AG04450 (cell line): ENCODE measurements at places on chromosomes 6 and 20. TPM values are rescaled to one million over a fixed set of nuclear protein-coding genes. Genes with fewer than 3 reads are reported as not detected.

- DNase-seq: no peak
These were observed 28.8 kb downstream of the TMEM244 start for GRCh38 chr6:129832299-129832698.

GRCh38 chr6:105042648-105043047 is 85.7 kb downstream of the LIN28B start:
- DNase-seq: no peak

DNA sequence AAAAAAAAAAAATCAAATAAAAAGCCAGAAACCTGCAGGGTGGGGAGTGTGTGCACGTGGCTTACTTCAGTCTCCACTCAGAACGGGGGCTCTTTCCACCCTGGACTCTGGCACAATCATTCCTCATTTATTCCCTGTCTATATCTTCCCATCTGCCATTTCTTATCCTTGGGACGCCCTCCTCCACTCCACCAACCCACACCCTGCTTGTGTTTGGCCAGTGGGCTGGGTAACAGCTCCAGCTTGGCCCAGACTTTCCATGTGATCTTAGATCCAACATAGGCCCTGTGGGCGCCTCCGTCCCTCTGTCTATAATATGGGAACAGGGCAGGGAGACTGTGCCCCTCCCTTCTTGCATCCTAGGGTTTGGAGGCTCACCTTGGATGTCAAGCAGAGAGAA is 68.1 kb downstream of the CD40 start:
- DNase-seq: no peak

DNA sequence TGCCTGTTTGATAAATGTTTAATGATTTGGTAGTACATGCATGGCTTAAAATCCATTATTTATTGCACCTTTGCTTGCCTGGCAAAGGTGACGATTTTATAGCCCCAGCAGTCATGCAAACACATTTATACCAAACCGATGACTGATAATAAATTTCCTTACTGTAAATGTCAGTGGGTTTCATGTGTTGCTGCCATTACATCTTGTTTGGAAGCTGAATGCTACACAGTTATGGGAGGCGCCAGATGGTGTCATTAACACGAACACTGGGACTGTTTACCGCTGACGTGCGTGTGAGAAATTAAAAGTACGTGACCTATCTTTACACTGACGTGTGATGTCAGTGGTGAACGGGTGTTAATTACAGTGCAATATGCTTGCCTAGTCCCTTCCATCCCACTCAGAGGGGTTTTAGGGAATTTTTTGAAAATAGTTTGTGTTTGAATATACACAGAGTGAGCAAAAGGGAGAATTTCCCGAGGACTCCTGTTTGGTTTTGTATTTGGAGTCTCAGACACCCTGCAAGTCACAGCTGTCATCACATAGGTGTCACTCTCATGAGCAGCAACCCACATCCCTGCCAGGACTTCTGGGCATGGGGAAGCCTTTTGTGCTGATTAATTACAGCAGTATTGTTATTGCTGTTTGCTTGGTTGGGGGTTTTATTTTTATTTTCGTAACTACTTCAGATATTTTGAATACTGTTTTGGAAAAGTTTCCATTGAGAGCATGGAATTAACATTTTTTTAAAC is 151.8 kb upstream of the INSM1 start:
- no peak for DNase-seq

DNA sequence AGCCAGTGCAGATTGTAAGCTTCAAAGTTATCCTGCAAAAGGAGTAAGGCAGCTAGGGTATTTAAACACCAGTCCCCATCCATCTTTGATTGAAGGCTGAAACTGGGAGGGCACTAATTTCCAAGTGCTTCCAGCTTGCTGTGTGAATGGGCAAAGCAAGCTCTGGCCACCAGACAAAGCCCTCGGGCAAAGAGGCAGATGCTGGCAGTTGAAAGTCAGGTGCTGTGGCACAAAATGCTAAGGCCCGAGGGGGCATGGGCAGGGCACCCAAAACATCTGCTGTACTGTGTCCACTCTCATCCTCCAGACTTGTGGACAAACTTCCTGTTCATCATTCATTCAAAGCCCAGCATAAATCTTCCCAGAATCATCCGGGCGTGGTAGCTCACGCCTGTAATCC is 62.9 kb downstream of the TRMT6 start:
- no peak for DNase-seq

- DNase-seq: no peak
These were observed 106.6 kb upstream of the BTN3A2 start for GRCh38 chr6:26258212-26258977.

- no peak for DNase-seq
These were observed 147.7 kb upstream of the PHACTR3 start for GRCh38 chr20:59456342-59457279.

GRCh38 chr20:37526238-37526838 is 1.3 kb downstream of the BLCAP start:
- DNase-seq: no peak

DNA sequence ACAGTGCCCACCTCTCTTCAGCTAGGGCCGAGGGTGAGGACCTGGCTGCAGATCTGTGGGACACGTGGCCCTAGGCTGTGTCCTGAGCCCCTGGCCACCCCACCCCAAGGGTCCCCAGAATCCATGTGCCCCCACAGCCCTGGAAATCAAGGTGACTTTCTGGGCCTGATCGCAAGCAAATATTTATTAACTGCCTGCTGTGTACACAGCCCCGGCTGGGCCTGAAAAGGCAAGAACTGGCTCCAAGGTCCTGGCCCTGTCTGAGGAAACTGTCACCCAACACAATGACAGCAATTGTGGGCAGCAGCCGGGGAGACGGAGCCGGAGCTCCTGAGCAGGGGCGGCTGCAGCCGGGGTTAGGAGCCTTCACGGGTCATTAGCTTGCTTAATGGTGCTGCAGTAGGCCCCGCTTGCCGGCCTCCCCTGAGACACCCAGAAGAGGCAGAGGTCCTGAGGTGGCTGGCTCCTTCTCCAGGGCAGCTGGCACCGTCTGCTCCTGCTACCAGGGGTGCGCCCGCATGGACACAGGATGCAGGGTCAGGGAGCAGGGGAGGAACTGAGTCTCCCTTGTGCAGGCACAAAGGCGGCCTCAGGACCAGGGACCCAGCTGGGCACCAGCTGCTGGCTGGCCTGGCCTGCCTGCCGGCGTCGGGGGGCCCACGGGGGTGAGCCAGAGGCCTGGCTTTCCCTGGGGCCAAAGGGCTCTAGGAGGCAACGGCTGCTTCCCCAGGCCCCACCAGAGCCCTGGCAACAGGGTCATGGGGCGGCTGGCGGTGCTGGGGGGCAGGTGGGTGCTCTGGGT is 24.1 kb downstream of the NPEPL1 start:
- DNase-seq: no peak

GRCh38 chr6:101907356-101908217 is 514.1 kb downstream of the GRIK2 start:
- DNase-seq: no peak

- DNase-seq: no peak
These were observed 122.8 kb upstream of the ZNF217 start for GRCh38 chr20:53716395-53716794.

GRCh38 chr6:165717732-165718465 is 54.9 kb upstream of the PDE10A start:
- DNase-seq: peak; percentile 7

DNA sequence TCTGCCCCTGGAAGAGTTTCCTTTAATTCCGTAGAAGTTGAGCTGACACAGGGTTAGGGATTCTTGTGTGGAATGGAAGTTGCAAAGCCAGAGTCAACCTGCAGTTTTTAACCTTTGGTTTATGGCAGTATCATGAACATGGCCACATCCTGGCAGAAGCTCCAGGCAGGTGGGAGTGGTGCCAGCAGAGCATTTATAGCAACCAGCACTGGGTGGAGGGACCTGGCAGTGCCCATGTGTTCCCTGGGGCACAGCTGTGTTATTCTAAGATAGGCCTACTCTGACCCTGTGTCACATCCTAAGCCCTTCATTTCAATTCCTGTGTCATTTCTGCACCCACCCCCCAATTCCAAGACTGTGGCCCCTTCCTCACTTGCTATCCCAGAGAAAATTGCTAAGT is 26.1 kb upstream of the ZNF831 start:
- DNase-seq: no peak

GRCh38 chr20:47576516-47577033 is 74.9 kb downstream of the NCOA3 start:
- peak; percentile 65 for DNase-seq

- DNase-seq: no peak
These were observed 19.2 kb upstream of the KIAA1586 start for GRCh38 chr6:57027301-57027700.

GRCh38 chr20:41006936-41007474 is 21.6 kb upstream of the TOP1 start:
- no peak for DNase-seq

IRAK1BP1 gene
- 2.6 and 3.9 TPM in 2 replicates for polyA plus RNA-seq

EGFL8 gene
- polyA plus RNA-seq: 2.5 and 2.8 TPM in 2 replicates

PRKN gene
- polyA plus RNA-seq: not detected in 2 replicates

CYP39A1 gene
- polyA plus RNA-seq: not detected in 2 replicates

HLA-DPB1 gene
- polyA plus RNA-seq: 0.94 and 1.6 TPM in 2 replicates

RIMS1 gene
- polyA plus RNA-seq: 0.91 and 1.0 TPM in 2 replicates

TRIM31 gene
- polyA plus RNA-seq: not detected in 2 replicates

PMEPA1 gene
- 4.3 and 5.6 TPM in 2 replicates for polyA plus RNA-seq

TXLNB gene
- polyA plus RNA-seq: 0.88 and 1.3 TPM in 2 replicates

VGLL2 gene
- not detected in 2 replicates for polyA plus RNA-seq
